ENCODE measurements at places on chromosomes 3 and 15.

GRCh38 chr15:69606921-69607500 lies 154.4 kb downstream of the RPLP1 start:
- DNase-seq, result peak; percentile 37

DNA sequence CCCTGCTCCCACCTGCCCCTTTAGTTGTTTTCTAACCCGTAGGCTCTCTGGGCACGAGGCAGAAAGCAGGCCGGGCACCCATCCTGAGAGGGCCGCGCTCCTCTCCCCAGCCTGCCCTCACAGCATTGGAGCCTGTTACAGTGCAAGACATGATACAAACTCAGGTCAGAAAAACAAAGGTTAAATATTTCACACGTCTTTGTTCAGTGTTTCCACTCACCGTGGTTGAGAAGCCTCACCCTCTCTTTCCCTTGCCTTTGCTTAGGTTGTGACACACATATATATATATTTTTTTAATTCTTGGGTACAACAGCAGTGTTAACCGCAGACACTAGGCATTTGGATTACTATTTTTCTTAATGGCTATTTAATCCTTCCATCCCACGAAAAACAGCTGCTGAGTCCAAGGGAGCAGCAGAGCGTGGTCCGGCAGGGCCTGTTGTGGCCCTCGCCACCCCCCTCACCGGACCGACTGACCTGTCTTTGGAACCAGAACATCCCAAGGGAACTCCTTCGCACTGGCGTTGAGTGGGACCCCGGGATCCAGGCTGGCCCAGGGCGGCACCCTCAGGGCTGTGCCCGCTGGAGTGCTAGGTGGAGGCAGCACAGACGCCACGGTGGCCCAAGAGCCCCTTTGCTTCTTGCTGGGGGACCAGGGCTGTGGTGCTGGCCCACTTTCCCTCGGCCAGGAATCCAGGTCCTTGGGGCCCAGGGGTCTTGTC lies 48.5 kb downstream of the PGPEP1L start:
- no peak for DNase-seq

- no peak for DNase-seq
Observed at GRCh38 chr15:101458158-101458900, 31.2 kb downstream of the PCSK6 start.

DNA sequence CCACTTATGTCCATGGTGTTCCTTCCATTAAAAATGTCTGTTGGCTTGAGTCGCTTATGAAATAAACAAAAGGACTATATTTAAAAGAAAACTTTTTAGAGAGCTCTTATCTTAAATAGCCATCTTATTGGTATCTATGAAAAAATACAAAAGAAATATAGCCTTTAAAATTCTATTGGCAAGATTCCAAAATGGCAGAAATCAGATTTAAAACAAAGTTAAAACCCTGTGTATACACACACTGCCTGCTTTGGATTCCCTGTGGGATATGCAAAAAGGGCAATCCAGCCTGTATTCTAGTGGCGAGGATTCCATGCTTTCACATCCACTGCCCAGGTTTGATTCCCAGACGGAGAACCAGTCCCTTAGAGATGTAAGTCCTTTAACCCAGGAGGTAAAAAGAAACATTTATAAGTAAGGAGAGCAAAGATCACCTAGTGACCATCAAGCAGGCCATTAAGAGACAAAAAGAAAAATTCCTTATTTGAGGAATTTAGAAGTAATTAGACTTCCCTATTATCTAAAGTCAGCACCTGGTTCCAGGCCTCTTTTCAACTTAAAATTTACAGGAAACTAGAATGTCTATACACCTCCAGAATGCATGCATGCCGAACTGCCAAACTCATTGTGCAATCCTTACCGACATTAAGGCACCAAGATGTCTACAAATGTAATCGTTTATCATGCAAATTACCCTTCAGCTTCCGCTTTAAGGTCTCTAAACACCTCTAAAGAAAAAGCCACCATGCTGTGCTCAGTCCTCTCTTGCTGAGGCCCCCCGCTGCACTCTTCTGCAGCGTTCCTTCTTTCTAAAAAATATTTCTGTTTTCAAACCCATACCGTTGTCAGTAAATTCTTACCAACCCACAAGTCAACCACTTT lies 69.6 kb upstream of the STRIT1 start:
- DNase-seq, result no peak

DNA sequence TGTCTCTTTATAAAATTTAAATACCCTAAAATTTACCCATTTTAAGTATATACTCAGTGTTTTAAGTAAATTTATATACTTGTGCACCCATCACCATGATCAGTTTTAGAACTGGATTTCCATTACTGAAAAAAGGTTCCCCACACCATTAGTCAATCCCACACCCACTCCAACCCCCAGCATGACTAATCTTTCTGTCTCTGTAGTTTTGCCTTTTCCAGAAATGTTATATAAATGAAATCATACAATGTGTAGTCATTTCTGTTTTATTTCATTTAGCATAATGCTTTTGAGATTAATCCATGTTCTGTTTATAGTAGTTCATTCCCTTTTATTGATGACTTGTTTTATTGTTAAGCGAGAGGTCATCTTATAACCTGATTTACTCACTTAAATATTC lies 66.1 kb upstream of the LIMD1 start:
- peak; percentile 67 for DNase-seq

DNA sequence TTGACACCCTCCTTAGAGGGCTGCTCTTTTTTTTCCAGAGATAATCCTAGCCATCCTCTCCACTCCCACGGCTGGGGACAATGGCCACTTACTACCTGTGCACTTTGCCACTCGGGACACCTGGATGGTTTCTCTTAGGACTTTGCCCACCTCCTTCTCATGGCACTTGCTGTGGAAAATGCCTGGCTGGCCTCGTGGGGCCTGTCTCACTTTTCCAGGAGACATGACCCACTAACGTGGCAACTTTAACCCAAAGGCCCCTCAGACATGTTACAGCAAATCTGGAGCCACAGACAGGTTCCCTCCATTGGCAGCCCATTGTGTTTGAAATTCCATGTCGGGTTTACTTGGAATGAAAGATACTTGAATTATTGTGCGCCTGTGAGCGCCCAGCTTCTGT lies 29.4 kb upstream of the ESYT3 start:
- DNase-seq, result no peak

GRCh38 chr3:156334841-156335545 lies 214.6 kb downstream of the KCNAB1 start:
- no peak for DNase-seq

GRCh38 chr3:146511402-146512134 lies 32.8 kb downstream of the PLSCR1 start:
- no peak for DNase-seq

GRCh38 chr3:89300526-89300925 lies 193.1 kb downstream of the EPHA3 start:
- peak; percentile 30 for DNase-seq

- no peak for DNase-seq
Observed at GRCh38 chr3:115162759-115163158, 15.7 kb upstream of the ZBTB20 start.

DNA sequence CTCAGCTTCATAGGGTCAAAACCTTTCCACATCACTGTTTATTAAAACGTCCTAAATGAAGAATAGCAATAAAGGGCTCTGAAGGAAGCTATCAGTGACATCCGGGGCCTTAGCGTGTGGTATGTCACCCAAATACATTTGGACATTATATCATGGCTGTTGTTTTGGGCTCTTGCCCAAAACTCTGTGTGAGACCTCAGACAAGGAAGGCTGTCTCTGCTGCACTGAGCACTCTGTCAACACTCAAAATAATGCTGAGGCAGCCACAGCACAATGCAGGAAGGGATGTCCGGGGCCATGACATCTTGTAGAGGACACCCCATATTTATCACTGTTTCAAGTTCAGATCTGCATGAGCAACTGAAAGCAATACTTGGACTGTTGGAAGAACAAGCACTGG lies 293.8 kb upstream of the WNT5A start:
- DNase-seq, result no peak

Measured in EH (cell line).